ENCODE measurements at places on chromosomes 2 and 18.

GRCh38 chr2:170680172-170680941 lies 34.8 kb upstream of the SP5 start:
- DNase-seq: no peak

GRCh38 chr2:206881708-206882410 lies 57.5 kb upstream of the CPO start:
- DNase-seq: no peak

- DNase-seq: no peak
Observed at GRCh38 chr2:146874260-146874658, 970.6 kb upstream of the ACVR2A start.

GRCh38 chr2:88036606-88037005 lies 19.0 kb downstream of the KRCC1 start:
- DNase-seq: no peak

DNA sequence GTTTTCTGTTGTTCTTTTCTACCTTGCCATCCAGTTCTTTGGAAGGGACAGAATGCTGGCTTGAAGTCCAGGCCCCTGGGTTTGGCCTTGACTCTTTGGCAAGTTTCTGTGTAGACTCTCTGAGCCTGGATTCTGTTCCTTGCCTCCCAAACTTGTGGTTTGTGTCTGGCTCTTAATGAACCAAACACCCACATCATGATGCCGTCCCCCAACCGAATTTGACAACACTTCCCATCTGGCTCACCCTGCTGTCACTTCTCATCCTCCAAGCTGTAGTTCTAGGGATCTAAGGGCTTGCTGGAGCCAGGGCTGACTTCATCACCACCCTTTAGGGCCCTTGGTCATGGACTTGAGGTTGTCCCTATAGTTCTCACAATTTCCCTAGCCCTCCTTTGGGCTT lies 68.9 kb upstream of the CELF4 start:
- DNase-seq: no peak

DNA sequence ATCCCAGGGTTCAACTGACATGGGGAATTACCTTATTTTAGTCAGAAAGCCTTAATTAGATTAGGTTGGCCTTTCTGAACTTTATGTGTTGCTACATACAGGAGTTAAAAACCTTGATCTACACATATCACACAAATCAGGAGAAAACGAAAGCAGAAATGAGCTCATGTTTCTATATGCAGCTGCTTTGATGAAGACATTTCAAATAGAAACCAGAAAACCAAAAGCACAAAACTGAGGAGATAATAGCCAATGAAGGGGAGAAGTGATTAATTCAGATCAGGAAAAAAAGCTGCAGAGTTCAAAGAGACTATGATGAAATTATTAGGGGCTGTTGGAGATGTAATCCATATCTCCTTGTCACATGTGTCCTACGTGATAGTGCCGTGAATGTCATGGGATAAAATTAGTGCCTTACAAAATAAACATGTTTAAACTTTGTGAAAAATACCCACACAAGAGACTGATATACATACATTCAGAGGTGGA lies 255.0 kb downstream of the CAMKMT start:
- no peak for DNase-seq

DNA sequence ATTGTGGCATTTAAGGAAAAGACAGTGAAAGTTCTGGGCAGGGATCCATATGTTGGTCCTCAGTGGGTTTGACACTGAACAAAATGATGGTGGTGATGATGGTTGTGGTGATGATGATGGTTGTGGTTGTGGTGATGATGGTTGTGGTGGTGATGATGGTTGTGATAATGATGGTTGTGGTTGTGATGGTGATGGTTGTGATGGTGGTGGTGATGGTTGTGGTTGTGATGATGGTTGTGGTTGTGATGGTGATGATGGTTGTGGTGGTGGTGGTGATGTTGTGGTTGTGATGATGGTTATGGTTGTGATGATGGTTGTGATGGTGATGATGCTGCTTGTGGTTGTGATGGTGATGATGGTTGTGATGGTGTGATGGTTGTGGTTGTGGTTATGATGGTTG lies 308.7 kb downstream of the AGAP1 start:
- DNase-seq: no peak

DNA sequence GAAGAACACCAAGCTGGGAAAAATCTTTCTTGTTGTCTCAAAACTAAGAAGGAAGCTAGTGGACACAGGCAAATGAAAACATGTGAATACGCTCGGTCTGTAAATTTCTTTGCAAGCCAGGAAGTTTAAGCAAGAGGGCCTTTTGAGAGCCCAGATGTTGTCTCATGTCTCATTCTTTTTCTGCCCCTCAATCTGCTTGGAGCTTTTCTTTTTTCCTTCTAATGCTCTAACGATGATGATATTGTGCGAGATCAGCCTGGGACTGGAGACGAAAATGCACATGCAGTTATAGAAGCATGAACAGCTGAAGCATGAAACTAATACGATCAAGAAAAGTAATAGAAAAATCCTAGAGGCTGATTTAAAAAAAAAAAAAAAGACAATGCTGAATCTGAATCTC lies 138.6 kb upstream of the CHAC2 start:
- no peak for DNase-seq

DNA sequence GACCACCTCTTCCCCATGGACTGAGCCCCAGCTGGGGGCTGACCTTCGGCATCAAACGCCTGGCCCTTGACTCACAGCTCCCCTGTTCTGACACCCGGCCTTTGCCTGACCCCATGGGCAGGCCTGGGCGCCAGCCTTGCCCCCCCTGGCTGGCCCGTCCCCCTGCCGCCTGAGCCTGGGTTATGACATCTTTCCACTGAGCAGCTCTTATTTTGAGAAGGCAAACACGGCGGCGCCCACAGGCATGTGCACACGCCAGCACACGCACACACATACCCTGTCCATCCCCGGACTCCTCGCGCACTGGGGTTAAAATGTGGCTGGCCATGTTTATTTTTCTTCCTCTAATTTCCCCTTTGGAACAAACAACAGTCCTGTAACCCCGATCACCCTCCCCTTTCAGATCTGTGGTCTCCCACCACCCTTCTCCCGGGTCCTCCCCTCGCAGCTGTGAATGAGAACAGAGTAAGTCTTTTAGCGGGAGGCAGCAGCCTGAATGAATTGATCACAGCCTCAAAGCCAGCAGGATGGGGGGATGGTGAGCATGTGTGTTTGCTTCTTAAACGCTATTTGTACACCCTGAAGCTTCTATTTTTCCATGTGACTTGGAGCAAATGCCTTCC lies 11.8 kb upstream of the ATOH8 start:
- DNase-seq: no peak

GRCh38 chr2:223822818-223823217 lies 14.6 kb downstream of the AP1S3 start:
- no peak for DNase-seq

- no peak for DNase-seq
Observed at GRCh38 chr2:43729491-43730174, 44.2 kb upstream of the DYNC2LI1 start.

DNA sequence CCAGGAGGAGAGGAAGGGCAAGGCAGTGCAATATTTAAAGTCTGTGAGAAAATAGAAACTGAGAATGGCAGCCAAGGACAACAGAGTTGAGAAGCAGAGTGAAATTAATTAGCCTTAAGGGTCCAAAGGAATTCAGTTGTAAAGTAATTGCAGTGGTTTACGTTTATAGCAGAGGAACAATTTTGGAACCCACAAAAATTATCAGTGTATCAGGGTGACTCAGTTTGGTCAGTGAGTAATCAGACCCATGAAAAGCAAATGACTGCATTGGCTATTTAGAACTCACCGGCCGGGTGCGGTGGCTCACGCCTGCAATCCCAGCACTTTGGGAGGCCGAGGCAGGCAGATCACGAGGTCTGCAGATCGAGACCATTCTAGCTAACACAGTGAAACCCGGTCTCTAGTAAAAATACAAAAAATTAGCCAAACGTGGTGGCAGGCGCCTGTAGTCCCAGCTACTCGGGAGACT lies 245.8 kb upstream of the SLC39A10 start:
- no peak for DNase-seq

DNA sequence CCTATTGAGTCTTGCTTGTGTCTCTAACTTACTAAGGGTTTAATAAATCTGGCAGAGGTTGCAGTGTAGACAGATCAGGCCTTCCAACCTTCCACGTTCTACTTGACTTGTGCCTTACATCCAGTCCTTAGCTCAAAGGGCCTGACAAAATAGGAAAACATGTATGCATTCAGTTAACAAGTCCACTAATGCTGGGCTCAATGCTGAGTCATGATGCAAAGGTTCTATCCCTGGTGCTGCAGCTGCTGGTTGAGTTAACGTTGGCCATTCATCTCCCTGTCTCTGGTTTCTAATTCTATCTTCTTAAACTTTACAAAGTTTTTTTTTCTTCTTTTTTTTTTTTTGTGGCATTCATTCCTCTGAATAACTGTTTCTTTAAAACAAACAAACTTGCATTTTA lies 46.3 kb upstream of the ITGB6 start:
- DNase-seq: no peak

- no peak for DNase-seq
Observed at GRCh38 chr2:6679471-6679870, 186.2 kb downstream of the CMPK2 start.

- no peak for DNase-seq
Observed at GRCh38 chr2:127811397-127812321, 688 bp upstream of the WDR33 start.

DNA sequence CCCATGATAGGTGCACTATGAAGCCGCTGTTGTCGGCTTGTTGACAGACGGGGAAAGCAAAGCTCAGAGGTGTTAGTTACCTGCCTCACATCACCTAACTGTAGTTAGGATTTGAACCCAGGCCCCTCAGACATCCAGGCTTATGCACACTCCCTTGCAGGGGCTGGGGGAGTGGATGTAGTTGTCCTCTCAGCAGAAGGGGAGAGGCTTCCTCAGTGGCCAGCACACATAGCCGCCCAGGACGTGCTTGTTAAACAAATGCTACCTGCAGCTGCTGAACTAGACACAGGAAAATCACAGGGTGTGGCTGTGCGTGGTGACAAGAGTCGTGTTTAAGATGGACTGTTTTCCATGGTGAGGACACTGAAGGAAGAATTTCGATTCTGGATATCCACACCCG lies 39.2 kb downstream of the GREB1 start:
- no peak for DNase-seq

GRCh38 chr18:25813110-25813509 lies 277.3 kb downstream of the SS18 start:
- DNase-seq: no peak

DNA sequence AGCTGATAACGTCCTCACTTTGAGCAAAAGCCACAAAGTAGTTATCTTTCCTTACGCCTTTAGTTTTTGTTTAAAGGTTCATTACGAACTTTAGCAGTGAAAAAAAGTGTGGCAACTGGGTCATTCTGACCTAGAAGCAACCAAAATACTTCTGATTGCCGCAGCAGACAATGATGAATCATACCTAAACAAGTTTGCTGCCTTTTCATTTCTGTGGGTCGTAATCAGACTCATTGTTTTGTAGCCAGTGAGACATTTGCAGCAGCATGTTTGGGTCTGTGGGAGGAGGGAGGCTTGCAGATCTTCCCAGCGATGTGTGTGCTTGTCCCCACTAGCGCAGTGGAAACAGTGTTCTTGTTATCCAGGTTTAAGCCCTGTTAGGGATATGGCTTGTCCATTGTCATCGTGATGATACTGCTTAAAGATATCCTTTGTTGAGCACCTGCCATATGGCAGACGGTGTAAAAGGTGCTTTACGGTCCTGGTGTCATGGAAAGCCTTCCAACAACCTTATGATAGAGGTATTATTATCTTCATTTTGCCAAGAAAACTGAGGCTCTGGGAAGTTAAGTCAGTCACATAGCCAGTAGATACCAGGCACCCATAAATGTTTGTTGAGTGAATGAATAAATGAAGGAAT lies 1.3 kb upstream of the GREB1 start:
- no peak for DNase-seq

GRCh38 chr2:96838345-96839292 lies 5.2 kb downstream of the ANKRD23 start:
- no peak for DNase-seq

DNA sequence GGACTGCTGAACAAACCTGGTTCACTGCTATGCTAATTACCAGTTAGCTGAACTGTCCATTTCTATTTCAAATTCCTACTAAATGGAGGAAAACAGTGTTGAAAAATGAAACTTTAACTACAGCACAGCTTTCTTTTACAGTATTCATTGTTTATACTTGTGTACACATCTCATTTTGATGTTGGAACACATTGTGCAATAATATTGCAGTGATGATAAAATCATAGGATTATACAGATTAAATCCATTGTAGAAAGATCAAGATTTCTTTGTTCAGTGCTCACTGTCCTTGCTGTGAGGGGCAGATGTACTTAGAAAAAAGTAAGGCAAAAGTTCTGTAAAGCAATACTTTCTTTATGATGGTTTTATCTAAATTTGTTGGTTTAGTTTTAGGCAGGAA lies 1055.1 kb downstream of the LRP1B start:
- no peak for DNase-seq

- no peak for DNase-seq
Observed at GRCh38 chr2:102179061-102179460, 7.8 kb upstream of the IL1RL2 start.

DNA sequence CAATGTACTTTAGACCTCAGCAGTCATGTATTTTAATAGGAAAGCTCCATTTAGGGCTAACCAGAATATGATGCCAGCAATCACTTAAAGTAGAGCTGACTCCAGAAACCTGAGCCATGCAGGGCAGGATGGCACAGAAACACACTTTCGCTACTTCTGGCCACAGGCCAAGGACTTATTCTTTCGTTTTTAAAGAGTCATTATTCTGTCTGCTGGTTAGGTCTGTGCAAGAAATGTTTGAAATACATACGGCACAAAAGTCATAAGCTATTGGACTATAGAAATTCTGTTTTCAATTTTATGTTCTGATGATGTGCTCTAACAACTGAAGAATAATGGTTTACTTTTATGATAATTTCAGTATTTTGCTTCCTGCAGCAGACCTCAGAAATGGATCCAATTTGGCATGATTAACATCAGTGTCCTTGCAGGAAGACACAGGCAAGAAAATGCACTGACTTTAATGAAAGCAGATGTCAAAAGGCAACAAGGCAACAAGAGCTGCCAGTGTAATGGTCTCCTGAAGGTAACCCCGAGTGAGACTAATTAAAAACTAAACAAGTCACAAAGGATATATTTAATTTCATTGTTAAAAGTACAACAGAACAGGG lies 114.4 kb upstream of the CHRNA1 start:
- DNase-seq: no peak

DNA sequence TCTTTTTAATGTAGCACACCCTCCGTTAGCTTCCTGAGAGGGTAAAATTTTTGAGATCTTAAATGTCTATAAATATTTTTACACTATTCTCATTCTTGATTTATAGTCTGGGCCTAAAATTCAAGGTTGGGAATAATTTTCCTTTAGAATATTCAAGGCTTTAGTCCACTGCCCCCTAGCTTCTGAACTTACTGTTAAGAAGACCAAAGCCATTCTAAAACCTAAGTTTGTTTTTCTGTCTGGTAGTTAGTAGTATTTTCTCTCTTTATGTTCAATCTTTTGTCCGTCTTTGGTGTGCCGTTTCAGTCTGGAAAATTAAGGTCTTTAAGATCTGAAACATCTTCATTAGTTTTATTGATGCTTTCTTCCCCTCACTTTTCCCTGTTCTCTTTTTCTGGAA lies 14.5 kb downstream of the OSBPL6 start:
- DNase-seq: no peak

- DNase-seq: no peak
Observed at GRCh38 chr2:12612671-12613070, 104.1 kb upstream of the TRIB2 start.

GRCh38 chr2:239359196-239359912 lies 41.5 kb downstream of the HDAC4 start:
- no peak for DNase-seq

GRCh38 chr18:55925772-55926171 lies 337.8 kb upstream of the TCF4 start:
- no peak for DNase-seq

Data from activated CD8-positive, alpha-beta memory T cell treated with anti-CD3 and anti-CD28 coated beads for 1 hour (primary cell).